ENCODE measurements at places on chromosomes 4 and X.

- DNase-seq: peak; percentile 53
These were observed 1.2 kb downstream of the USP46 start for GRCh38 chr4:52657618-52658501.

- DNase-seq: no peak
These were observed 68.6 kb upstream of the SORBS2 start for GRCh38 chr4:185880571-185880970.

- no peak for DNase-seq
These were observed 61.1 kb upstream of the C1QTNF7 start for GRCh38 chr4:15366721-15367120.

- DNase-seq: no peak
These were observed 400.8 kb downstream of the GPM6A start for GRCh38 chr4:175411251-175411650.

- DNase-seq: no peak
These were observed 15.3 kb downstream of the CCNG2 start for GRCh38 chr4:77172336-77172735.

- no peak for DNase-seq
These were observed 89.4 kb downstream of the AMMECR1 start for GRCh38 chrX:110228453-110228852.

Data from retina (tissue), 1 donor.